ENCODE measurements at places on chromosomes 1 and 21.

- no peak for DNase-seq
Observed at GRCh38 chr1:166814611-166815010, 24.7 kb upstream of the POGK start.

- no peak for DNase-seq
Observed at GRCh38 chr1:164659621-164660411, 100.8 kb downstream of the PBX1 start.

DNA sequence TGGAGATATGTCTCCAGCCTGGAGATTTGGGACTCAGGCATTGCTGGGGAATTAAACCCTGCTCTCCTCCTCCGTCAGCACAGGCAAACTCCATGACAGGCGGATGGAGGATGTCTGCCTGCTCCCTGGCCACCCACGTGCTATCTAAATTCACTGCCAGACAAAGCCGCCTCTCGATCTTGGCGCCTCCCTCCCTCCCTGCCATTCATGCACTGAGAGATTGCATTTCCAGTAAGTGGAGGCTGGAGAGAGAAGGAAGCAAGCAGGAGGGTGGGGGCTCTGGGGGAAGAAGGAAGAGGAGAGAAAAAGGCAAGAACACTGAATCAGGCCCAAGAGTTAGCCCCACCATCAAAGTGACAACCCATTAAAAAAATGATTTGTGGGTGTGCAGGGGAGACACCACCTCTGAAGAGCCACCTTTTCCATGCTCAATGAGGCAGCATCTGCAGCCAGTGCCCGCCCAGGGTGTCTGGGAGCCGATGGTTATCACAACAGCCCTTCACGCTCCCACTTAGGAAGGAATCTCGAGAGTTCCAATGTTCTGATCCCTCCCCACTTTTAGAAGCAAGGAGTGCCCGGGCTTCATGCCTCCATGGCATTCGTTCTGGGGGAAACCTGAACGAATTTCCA lies 183.0 kb downstream of the HIVEP3 start:
- no peak for DNase-seq

GRCh38 chr1:160834945-160835565 lies 27.6 kb downstream of the CD244 start:
- no peak for DNase-seq

GRCh38 chr1:206114692-206115640 lies 2.2 kb downstream of the AVPR1B start:
- DNase-seq: no peak

DNA sequence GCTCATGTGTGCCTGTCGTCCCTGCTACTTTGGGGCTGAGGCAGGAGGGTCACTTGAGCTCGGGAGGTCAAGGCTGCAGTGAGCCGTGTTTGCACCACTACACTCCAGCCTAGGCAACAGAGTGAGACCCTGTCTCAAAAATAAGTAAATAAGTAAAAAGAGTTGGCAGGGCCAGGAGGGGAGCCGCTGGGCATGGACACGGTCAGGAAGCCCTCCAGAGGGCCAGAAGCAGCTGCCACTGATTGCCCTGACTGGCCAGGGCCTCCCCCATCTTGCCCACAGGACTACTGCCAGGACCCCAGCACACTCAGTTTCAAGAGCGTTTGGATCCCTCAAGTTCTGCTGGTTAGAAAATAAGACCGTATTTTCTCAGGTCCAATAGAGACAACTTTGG lies 112.2 kb upstream of the IPO9 start:
- no peak for DNase-seq

Data from activated CD4-positive, alpha-beta T cell treated with anti-CD3 and anti-CD28 coated beads for 24 hours (primary cell).